Osteoblast (primary cell): ENCODE measurements at places on chromosomes 11 and 22. TPM values are rescaled to one million over a fixed set of nuclear protein-coding genes. Genes with fewer than 3 reads are reported as not detected.

DNA sequence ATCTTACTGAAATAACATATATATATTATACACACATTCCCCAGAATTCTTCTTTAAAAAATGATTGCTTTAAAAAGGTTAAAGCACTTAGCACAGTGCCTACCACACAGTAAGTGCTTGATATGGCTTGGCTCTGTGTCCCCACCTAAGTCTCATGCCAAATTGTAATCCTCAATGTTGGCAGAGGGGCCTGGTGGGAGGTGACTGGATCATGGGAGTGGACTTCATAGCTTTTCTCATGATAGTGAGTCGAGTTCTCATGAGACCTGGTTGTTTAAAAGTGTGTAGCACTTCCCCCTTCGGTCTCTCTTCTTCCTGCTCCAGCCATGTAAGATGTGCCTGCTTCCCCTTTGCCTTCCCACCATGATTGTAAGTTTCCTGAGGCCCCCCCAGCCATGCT, 6.2 kb downstream of the CRYAB start:
- no peaks in the 10 kb centered on the region for H3K27me3 ChIP-seq
- H3K27ac ChIP-seq = peak overlapping the region; percentile 4
- peak; percentile 3 for DNase-seq
- H3K36me3 ChIP-seq = peaks cover 6% of the 10 kb centered on the region
- H3K4me1 ChIP-seq = peaks cover 7% of the 10 kb centered on the region

The MAPK1 gene
- 46.3 and 61.6 TPM in 2 replicates for total RNA-seq

DNA sequence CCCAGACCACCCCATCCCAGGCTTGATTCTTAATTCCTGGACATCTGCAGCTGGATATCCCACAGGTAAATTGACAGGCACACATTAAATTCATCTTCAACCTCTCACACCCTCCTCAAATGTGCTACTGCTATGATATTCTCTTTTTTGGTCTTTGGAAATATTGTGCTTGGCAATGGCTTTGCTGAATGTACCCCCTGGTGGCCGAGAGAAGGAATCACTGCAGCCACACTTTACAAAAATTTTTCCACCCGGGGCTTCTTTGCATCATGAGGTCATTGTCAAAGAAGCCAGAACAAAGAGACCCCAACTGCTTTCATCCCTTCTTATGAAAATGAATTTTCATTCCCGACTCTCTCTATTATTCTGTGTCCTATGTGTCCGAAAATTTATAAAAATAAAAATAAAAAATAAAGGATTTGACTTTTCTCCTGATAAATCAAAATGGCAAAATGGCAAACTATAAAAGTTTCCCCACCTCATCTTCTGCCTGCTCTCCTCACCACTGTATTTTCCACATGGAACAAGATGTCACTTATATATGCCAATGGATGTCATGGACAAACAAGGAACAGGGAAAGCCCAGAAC, 15.0 kb upstream of the CYB5R2 start:
- H3K36me3 ChIP-seq = no peaks in the 10 kb centered on the region
- peaks cover 19% of the 10 kb centered on the region for H3K27me3 ChIP-seq
- no peak for DNase-seq
- no peak overlapping the region for H3K27ac ChIP-seq
- no peaks in the 10 kb centered on the region for H3K4me1 ChIP-seq
- H3K4me3 ChIP-seq = no peak overlapping the region

GRCh38 chr11:117809236-117810055, 12.4 kb upstream of the DSCAML1 start:
- no peaks in the 10 kb centered on the region for H3K36me3 ChIP-seq
- DNase-seq = peak; percentile 90
- H3K27ac ChIP-seq = no peak overlapping the region
- peaks cover 7% of the 10 kb centered on the region for H3K27me3 ChIP-seq

DNA sequence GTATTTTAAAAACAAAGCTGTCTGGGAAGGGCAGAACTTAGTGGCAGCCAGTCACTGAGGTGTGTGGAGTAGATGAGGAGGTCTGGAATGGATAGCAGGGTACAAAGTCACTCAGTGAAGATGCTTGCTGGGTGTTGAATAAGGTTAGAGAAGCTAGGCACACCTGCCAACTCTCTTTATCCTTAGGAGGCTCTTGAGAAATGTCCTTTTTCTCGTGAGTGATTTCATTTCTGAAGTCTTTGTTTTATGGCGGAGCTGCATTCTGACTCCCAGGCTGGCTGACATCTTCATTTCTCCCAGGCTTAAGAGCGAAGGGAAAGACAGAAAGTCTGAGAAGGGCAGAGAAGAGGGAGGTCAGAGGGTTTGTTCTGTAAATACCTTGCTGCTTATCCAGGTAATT, 31.0 kb downstream of the CECR2 start:
- no peak overlapping the region for H3K4me3 ChIP-seq
- no peak for DNase-seq
- H3K4me1 ChIP-seq = no peaks in the 10 kb centered on the region
- no peaks in the 10 kb centered on the region for H3K27me3 ChIP-seq
- H3K27ac ChIP-seq = no peak overlapping the region

The FAT3 gene
- total RNA-seq = 2.2 and 3.5 TPM in 2 replicates

The WNT7B gene
- 0.59 TPM in 1 of 2 replicates, not detected in the other for total RNA-seq

The SOX6 gene
- 3.2 and 3.3 TPM in 2 replicates for total RNA-seq
